ENCODE measurements at places on chromosomes 13 and 19. TPM values are rescaled to one million over a fixed set of nuclear protein-coding genes. Genes with fewer than 3 reads are reported as not detected.
A peak's percentile ranks its signal among the peaks of the same experiment; 100 is the strongest.

HRC gene
- total RNA-seq: not detected

ZNF534 gene
- total RNA-seq: not detected

RXFP2 gene
- not detected for total RNA-seq

PINLYP gene
- total RNA-seq: 0.96 TPM

ZNF480 gene
- total RNA-seq: 12.6 TPM

ISOC2 gene
- total RNA-seq: 61.6 TPM

CLEC4M gene
- total RNA-seq: not detected

FAM124A gene
- 1.1 TPM for total RNA-seq

C13orf42 gene
- not detected for total RNA-seq

PSG11 gene
- 0.43 TPM for total RNA-seq

OVOL3 gene
- total RNA-seq: not detected

LTBP4 gene
- total RNA-seq: 46.9 TPM

DNA sequence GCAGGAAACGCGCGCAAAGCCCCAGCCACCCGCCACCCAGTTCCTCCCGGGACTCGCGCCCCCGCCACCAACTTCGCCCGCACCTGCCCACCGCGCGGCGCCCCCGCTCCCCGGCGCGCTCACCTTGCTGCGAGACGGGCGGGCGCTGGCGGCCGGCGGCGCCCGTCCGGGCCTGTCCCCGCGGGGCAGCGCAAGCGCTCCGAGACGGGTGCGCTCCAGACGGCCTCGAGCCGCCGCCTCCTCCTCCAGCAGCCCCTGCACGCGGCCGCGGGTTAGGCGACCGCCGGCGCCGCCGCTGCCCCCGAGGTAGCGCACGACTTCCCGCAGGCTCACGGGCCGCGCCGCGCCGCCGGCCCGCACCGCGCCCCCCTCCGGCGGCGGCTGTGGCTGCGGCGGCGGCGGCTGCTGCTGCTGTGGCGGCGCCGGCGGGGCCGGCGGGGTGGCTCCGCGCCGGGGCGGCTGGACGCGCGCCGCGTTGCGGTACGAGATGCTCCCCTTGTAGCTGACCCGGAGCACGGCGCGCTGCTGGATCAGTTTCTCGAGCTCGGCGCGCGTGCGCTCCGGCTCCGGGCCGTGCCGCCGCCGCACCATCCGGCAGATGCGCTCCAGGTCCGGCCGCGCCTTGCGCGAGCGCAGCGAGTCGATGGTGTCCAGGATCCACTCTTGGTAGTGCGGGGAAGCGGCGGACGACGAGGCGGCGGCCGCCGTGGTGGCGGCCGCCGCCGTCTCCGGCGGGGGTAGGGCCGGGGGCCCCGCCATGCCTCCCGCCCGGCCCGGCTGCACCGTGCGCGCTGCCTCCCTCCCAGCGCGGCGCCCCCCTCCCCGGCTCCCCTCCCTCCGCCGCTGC, 666 bp downstream of the SAMD1 start:
- peak; percentile 71 for DNase-seq

DNA sequence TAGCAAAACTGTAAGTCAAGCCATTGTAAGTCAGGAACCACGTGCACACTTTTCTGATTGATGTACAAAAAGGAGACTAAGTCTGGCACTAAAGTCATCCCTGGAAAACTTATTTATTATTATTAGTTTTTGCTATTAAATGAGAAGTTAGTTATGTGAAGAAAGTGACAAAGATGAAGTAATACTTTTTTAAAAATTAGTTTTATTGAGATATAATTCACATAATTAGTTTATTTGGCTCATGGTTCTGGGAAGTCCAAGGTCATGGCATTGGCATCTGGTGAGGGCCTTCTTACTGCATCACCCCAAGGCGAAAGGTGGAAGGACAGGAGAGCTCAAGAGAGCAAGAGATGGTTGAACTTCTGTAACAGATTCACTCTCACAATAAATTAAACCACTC, 36.9 kb downstream of the GARRE1 start:
- no peak for DNase-seq

DNA sequence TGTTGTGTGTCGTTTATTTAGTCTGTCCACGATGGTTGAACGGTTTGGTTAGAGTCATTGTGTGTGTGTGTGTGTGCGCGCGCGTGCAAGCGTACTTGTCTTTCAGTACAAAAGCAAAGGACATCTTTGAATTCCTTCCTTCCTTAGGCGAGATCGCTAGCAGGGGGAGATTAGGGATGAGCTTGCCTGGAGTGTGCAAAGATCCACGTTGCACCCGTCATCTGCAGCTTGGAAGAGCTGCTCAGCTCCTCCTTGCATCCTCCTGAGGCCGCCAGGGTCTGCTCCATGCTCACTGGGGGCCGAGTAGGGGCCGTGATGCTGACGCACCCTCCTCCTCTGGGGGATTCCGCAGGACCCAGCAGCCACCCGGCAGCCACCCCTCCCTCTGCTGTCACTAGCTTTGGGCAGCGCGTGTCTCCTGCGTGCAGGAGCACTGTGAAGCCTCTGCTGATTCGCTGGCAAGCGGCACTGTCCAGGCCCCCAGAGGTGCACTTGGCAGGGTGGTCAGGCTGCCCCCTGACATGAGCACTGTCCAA, 137.3 kb downstream of the KDM4B start:
- no peak for DNase-seq

- no peak for DNase-seq
Measured at GRCh38 chr13:113596321-113597200, 12.0 kb downstream of the TFDP1 start.

GRCh38 chr13:106061781-106062180, 473.7 kb downstream of the EFNB2 start:
- DNase-seq: no peak

- no peak for DNase-seq
Measured at GRCh38 chr13:79642596-79642995, 161.6 kb downstream of the NDFIP2 start.

DNA sequence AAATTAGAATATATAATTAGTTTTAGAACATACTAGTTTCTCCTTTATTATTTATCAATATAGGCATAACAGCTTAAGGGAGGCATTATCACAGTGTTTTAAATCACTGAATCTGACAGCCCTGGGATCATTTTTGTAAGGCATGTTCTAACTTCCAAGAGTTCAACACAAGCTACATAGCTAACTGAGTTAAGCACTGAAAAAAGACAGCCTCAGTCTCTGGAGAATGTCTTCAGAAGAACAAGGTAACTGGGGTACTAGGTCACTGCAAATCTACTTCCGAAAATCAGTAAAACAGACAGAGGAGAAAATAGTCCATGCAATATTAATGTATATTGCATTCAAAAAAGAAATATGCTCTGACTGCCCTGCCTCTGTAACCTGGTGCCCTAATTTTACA, 502.1 kb downstream of the RFC3 start:
- DNase-seq: no peak

- DNase-seq: peak; percentile 37
Measured at GRCh38 chr19:46009530-46010510, 13.0 kb downstream of the PGLYRP1 start.

GRCh38 chr19:38813323-38813722, 578 bp upstream of the LGALS4 start:
- no peak for DNase-seq

DNA sequence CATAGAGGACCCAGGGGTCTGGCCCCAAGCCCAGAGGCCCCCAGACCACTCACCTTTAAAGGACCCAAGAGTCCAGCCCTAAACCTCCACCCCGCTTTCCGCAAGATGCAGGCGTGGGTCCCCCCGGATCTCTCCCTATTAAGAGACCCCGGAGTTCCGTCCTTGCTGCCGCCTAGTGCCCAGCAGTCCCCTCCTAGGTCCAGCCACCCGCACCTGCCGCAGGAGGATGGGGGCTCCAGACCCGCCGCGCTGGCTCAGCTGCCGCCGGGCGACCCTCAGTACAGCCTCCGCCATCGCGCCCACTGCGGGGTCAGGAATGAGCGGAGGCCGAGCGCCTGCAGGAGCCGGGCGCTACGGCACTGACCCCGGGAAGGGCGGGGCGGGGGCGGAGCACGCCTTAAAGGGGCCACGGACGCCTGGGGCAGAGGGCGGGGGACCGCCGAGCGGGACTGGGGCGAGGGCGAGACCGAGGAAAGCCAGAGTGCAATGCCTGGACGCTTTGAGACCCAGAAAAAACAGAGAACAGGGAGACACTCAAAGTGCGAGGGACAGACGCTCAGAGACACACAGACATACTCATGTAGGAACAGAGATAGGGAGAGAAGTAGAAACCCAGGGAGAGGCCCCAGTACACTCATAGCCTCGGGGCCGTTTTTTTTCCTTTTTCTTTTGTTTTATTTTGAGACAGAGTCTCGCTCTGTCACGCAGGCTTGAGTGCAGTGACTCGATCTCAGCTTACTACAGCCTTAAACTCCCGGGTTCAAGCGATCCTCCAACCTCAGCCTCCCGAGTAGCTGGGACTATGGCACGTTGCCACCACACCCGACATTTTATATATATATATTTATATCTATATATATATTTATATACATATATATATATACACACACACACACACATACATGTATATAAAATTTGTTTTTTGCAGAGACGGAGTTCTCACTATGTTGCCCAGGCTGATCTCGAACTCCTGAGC, at the start of gene ETHE1:
Gene ETHE1, minus strand, starts transcription at position 318 of the 976 bp plus-strand sequence. Its CDS starts 24 bp downstream, at position 294.
- DNase-seq: no peak

GRCh38 chr13:70415136-70415535, 306.9 kb upstream of the KLHL1 start:
- DNase-seq: no peak

- no peak for DNase-seq
Measured at GRCh38 chr13:77637588-77637987, 59.9 kb upstream of the SLAIN1 start.

DNA sequence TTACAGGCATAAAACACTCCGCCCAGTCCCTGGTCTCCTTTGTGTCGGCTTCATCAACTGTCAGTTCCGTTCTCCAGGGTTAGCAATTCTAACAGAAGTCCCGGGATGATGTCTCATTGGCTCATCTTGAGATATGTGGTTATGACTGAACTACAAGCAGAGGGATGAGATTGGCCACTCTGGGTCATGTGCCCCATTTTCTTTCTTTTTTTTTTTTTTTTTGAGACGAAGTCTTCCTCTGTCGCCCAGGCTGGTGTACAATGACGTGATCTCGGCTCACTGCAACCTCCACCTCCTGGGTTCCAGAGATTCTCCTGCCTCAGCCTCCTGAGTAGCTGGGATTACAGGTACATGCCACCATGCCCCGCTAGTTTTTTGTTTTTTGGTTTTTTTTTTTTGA, 95.4 kb upstream of the MRI1 start:
- no peak for DNase-seq

- no peak for DNase-seq
Measured at GRCh38 chr13:40672765-40673397, 6.4 kb upstream of the FOXO1 start.

DNA sequence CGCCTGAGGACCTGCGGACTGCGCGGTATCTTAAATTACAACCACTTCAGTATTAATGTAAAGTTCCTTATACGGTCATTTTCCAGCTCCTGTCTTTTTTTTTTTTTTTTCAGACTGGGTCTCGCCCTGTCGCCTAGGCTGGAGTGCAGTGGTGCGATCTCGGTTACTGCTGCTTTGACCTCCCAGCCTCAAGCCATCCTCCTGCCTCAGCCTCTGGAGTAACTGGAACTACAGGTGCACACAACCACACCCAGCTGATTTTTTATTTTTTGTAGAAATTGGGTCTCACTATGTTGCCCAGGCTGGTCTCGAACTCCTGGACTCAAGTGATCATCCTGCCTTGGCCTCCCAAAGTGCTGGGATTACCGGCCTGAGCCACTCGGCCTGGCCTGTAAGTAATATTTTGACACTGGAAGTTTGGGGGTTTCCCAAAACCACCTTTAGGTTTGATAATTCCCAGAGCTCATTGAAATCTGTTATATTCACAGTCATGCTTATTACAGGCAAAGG, 406 bp upstream of the EID2B start:
- no peak for DNase-seq

GRCh38 chr13:28573595-28574373, 78.9 kb upstream of the FLT1 start:
- DNase-seq: no peak

DNA sequence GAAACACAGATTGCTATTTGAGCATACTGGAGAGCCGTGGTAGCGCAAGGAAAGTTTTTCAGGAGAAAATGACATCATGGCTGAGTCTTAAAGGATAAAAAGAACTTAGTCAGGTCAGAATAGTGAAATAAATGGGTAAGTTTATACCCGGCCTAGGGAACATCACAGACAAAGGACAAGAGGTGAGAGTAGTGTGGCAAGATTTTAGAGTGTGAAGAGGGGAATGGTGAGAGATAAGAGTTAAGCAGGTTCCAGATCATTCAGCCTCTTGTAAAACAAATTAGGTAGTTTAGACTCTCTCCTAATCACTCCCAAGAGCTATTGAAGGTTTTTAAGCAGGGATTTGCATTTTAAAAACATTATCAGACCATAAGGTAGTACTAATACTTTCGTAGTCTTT, 116.0 kb upstream of the MAB21L1 start:
- DNase-seq: no peak

DNA sequence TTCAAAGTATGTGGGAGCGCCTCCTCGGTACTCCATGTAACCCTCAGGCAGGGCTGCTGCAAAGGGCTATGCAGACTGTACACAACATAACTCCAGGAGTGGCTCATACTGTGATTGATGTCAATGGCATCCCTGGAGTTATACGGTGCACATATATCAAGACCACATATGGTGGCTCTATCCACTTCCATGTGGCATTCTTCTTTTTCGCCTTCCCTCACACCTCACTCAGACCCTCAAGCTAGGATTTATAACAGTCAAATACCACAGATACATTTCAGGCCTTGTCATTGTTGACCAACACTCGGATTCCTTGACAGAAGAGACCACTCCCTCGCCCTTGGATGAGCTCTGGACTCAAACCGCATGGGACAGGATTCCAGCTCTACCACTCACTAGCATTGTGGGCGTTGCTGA, 11.3 kb upstream of the UBL3 start:
- DNase-seq: peak; percentile 98

DNA sequence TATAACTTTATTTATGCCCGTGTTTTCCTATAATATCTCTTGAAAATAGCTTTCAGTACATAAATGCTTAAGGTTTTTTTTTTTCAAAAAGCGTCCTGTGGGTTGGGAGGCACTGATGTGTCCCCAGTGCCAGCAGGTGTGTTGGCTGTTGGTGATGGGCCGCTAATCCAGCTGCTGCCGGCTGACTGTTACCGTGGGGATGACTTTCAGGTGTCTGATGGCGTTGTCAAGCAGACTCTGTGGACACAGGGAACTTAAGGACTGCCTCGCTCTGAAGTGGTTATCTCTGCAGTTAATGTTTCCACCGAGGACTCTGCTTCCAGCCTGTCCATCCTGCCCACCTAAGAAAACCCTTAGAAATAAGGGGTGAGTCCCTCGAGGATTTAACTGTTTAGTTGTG, 94.5 kb downstream of the ANKRD10 start:
- DNase-seq: no peak

GRCh38 chr13:88360761-88361160, 689.6 kb downstream of the SLITRK5 start:
- no peak for DNase-seq

GRCh38 chr19:48493718-48494401, 17.8 kb downstream of the LMTK3 start:
- DNase-seq: no peak

DNA sequence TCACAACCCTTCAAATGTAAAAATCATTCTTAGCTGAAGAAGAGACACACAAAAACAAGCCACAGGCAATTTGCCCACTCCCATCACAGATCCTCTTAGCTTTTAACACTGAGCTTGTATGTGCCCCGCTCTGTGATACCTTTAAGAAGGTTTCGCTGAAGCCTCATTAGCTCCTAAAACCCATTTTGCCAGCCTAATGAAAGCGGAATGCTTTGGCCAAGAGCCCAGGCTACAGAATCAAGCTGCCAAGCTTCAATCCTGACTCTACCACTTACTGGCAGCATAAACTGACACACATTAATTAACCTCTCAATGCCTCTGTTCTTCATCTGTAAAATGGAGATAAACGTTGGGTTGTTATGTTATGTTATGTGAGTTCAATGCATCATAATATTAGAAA, 10.5 kb downstream of the ZNF112 start:
- DNase-seq: no peak

GRCh38 chr13:97174638-97175037, 47.5 kb upstream of the MBNL2 start:
- no peak for DNase-seq

Data from astrocyte (in vitro differentiated cells and primary cell).